Activated CD4-positive, alpha-beta T cell treated with anti-CD3 and anti-CD28 coated beads, Interleukin-2, amount 10 ng/mL, durations not matched to agents 7 days and 5 days (primary cell): ENCODE measurements at places on chromosomes 12 and 14. TPM values are rescaled to one million over a fixed set of nuclear protein-coding genes. Genes with fewer than 3 reads are reported as not detected.
A peak's percentile ranks its signal among the peaks of the same experiment; 100 is the strongest.

GRCh38 chr12:5571115-5571514, 139.2 kb downstream of the NTF3 start:
- no peaks in the 10 kb centered on the region for H3K4me1 ChIP-seq
- no peaks in the 10 kb centered on the region for H3K27me3 ChIP-seq
- H3K4me3 ChIP-seq: no peak overlapping the region

DNA sequence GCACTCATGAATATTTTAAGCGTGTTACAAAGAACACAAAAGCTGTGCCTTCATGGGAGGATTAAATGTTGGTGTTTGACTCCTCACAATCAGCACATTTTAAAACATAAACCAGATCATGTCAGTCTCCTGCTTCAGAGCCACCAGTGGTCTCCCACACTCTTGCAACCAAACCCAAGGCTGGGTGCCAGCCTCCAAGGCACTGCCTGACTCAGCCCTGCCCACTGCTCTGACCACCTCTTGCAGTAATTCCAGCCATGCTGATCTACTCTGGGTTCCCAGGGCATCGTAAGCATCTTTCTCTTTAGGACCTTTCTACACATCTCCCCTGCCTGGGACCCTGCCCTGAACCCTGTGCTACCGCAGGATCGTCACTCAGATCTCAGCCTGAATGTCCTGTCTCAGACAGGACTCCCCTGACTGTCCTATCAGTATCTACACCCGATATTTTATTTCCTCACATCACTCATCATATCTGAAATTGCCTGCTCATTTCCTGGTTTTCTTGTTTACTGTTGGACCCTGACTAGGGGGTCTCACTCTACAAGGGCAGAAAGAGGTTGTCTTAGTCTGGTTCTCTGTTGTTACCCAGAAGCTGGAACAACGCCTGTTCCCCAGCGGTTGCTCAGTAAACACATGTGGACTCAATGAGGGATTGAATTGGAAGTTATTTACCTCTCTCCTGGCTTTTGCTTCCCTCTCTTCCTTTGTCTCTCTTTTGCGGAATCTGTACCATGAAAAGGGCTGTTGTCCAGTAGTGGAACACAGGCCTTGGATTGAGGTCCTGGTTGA, 449.8 kb downstream of the RAD51B start:
- no peak for DNase-seq
- no peak overlapping the region for H3K27ac ChIP-seq
- H3K4me3 ChIP-seq: no peak overlapping the region

GRCh38 chr12:107948391-107948945, 174.0 kb downstream of the ASCL4 start:
- H3K27me3 ChIP-seq: peaks cover 17% of the 10 kb centered on the region
- no peak overlapping the region for H3K27ac ChIP-seq
- H3K4me1 ChIP-seq: no peaks in the 10 kb centered on the region
- no peaks in the 10 kb centered on the region for H3K36me3 ChIP-seq
- H3K4me3 ChIP-seq: no peak overlapping the region
- no peak for DNase-seq

GRCh38 chr12:67630373-67631088, 18.0 kb upstream of the DYRK2 start:
- H3K27me3 ChIP-seq: peaks cover 8% of the 10 kb centered on the region
- H3K36me3 ChIP-seq: peaks cover 39% of the 10 kb centered on the region
- peak; percentile 94 for DNase-seq
- peaks cover 65% of the 10 kb centered on the region for H3K4me1 ChIP-seq
- H3K27ac ChIP-seq: peak overlapping the region; percentile 94

GRCh38 chr12:123763093-123763492, 992 bp downstream of the DNAH10 start:
- DNase-seq: no peak
- peaks cover 6% of the 10 kb centered on the region for H3K27me3 ChIP-seq
- H3K4me1 ChIP-seq: peaks cover 17% of the 10 kb centered on the region
- peaks cover 7% of the 10 kb centered on the region for H3K36me3 ChIP-seq
- peak overlapping the region; percentile 76 for H3K4me3 ChIP-seq

PTPRB gene
- not detected for total RNA-seq

DNA sequence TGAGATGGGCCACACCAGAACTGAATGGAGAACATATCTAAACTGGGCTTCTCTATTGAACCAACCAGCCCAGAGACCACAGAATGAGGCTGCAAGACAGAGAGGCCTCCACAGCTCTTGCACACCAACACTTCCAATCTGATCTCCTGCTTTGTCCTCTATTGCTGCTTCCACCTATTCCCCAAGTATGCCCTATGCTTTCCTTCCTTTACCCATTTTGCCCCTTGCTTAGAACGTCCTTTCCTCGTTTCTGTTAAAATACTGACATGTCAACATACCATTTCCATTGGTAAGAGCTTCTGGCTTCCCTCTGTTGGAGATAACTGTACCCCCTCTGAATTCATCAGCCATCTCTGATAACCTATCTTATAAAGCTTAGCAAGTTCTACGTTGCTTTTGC, 2.8 kb downstream of the SLC2A13 start:
- peaks cover 30% of the 10 kb centered on the region for H3K4me1 ChIP-seq
- no peaks in the 10 kb centered on the region for H3K36me3 ChIP-seq
- H3K4me3 ChIP-seq: no peak overlapping the region
- H3K27me3 ChIP-seq: peaks cover 11% of the 10 kb centered on the region
- H3K27ac ChIP-seq: no peak overlapping the region

DNA sequence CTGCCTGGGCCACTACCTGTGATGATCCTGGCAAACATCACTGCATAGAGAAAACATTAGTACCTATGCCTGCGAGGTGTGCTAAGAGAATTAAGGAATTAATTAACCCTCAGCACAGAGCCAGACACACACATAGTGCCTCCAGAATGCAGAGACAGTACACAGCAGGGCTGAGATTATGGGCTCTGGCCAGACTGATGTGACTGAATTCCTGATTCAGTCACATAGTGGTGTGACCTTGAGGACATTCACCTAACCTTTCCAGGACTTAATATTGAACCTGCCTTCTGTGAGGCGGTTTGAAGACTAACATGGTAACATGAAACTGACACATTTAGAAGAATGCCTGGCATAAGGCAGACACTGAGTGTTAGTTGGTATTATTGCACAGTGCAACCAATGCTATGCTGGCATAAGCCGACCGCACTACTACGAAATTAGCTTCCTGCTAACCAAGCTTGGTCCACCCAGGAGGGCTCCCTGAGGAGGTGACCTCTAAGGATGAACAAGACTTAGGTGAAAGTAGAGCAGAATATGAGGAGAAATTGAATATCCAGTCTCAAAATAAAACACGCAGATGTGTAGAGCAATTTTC, 32.0 kb upstream of the SELPLG start:
- no peak overlapping the region for H3K27ac ChIP-seq
- peaks cover 25% of the 10 kb centered on the region for H3K4me1 ChIP-seq
- no peaks in the 10 kb centered on the region for H3K36me3 ChIP-seq

DNA sequence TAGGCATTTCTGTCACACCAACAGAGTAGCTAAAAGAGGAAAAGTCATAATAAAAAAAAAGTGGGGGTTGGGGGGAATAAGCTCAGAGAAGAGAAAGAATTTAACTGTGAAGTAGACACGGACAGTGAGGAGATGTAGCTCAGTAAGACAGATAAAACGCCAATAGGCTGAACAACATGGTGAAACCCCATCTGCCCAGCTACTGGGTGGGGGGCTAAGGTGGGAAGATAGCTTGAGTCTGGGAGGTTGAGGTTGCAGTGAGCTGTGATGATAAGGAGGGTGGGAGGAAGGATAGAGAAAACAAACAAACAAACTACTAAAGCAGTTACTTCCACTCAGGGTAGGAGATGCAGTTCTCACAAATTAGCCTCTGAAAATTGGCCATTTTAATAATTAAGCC, 25.0 kb downstream of the HECTD4 start:
- H3K27me3 ChIP-seq: no peaks in the 10 kb centered on the region
- H3K27ac ChIP-seq: no peak overlapping the region
- peaks cover 11% of the 10 kb centered on the region for H3K4me1 ChIP-seq
- no peak overlapping the region for H3K4me3 ChIP-seq
- H3K36me3 ChIP-seq: no peaks in the 10 kb centered on the region

- H3K36me3 ChIP-seq: no peaks in the 10 kb centered on the region
- DNase-seq: no peak
- H3K27ac ChIP-seq: no peak overlapping the region
- no peaks in the 10 kb centered on the region for H3K4me1 ChIP-seq
- peaks cover 21% of the 10 kb centered on the region for H3K27me3 ChIP-seq
Observed at GRCh38 chr14:51431033-51431709, 191.1 kb downstream of the TMX1 start.

DNA sequence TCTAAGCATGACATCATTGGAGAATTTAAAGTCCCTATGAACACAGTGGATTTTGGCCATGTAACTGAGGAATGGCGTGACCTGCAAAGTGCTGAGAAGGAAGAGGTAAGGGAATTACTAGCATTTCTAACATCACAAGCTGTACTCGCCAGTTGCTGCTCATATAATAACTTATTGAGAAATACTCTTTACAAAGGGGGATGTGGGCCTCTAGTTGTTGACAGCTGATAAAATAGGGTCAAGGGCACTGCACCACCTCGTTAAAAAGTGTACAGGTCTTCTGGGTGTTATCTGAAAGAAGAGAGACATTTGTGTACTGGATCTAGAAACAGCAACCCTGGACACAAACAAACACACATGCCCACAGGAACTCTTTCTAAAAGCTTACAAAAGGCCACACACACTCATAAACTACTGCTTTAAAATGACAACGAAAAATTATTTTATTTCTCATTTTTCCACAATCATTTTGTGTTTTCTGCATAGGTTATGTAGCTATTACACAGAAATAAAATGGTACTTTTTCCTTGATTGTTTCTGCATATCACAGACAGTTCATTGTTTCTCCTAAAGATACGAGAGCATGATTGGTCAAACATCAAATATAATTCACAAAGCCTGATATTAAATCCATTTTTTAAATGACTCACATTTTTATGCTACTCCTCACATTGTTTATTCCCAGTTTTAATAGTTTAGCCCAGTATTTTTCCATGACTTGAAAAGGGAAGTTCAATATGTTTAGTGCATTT, 391.1 kb downstream of the PAWR start:
- H3K27me3 ChIP-seq: no peaks in the 10 kb centered on the region
- H3K4me1 ChIP-seq: no peaks in the 10 kb centered on the region
- no peak for DNase-seq
- no peak overlapping the region for H3K27ac ChIP-seq
- no peaks in the 10 kb centered on the region for H3K36me3 ChIP-seq
